ENCODE measurements at places on chromosomes 4 and X.

DNA sequence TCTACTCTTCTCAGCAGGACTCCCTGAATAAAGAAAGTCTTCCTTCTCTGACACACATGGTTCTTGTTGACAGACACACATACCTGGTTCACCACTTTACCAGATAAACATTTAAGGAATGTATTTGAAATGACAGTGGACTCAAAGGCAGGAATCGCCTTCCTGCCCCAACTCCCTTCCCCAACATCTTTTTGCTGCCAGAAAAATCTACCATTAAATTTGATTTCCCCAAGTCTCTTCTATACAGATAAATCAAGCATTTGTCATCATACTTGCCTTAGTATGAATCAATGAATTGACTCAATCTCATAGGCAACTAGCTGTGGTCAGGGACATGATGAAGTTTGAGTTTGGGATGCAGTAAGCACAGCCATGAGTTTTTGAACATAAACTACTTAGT is 23.3 kb upstream of the ANXA5 start:
- no peak for DNase-seq

- DNase-seq: peak; percentile 80
Observed at GRCh38 chr4:41185614-41186592, 28.4 kb downstream of the APBB2 start.

DNA sequence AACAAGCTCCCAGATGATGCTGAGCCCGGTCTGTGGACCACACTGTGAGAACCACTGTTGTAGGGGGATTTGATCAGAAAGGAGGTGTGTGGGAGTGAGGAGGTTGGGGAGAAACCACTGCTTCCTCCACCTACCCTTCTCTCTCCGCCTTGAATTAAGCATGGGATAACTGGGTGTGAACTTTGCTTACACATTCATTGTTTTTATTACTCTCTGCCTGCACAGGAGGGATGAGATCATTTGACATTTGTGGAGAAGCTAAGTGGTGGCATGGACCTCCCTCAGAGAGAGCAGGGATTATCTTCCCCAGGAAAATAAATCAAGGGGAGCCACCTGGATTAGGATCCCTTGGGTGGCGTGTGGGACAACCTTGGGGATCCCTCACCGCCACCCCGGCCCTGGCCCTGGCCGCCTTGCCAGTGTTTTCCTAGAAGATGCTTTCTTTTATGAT is 212.1 kb upstream of the ATP6AP2 start:
- no peak for DNase-seq

DNA sequence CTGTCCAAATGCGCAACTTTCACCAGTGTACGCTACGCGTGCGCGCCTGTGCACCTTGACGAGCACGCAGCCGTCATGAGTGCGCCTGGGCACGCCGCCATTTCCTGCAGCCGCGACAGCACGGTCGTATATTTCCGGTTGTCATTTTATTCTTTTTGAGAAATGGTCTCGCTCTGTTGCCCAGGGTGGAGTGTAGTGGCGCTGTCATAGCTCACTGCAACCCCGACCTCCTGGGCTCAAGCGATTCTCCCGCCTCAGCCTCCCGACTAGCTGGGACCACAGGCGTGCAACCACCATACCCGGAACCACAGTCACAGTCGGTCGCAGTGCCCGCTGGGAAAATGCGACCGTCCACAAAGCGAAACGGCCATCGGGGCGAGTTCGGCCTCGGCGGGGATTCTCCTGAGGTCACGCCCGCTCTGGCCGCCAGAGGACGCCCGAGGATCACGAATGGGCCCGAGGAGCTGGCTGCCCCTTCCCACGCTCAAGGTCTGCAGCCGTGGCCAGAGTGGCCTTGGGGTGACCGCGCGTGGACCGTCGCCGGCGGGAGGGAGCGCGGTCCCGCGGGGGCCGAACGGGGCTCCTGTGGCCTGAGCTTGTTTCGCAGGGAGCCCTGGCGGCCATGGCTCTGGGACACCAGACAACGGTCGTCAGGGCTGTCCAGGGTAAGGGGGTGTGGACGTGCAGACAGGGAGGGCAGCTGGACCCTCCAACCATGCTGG is 23.7 kb upstream of the PNMA3 start:
- peak; percentile 14 for DNase-seq

DNA sequence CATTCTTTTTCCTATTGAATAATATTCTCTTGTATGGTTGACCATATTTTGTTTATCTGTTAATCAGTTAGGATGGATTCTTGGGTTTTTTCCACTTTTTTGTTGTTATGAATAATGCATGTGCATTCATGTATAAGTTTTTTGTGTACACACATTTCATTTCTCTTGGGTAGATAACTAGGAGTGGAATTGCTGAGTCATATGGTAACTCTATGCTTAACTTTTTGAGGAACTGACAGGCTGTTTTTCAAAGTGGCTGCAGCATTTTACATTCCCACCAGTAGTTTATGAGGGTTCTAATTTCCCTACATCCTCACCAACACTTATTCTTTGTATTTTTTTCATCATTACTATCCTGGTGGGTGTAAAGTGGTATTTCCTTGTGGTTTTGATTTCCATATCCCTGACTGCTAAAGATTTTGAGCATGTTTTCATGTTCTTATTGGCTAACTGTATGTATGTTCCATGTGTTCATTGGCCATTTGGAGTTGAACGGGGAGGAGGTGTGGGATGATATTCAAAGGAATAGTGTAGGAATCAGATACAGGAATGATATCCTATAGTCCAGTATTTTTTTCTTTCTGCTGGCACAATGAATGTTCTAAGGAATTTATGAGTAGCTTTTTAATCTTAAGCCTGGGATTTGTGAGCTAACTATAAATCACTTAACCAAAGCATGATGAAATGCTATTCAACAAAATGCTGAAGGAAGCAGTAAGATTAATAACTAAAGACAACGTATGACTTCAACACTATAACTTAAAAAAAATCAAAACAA is 114.3 kb downstream of the AMELX start:
- DNase-seq: no peak

DNA sequence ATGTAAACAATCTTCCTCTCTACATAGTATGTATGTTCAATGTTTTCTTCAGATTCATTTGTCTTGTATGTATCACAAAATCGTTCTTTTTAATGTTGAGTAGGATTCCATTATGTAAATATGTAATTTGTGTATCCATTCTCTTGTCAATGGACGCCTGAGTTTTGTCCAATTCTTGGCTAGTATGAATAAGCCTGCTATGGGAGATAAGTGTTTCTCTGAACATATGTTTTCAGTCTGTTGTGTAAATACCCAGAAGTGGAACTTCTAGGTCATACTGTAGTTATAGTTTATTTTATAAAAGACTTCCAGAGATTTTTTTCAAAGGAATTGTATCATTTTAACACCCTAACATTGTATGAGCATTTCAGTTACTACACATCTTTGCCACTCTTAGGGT is 2.8 kb downstream of the SMIM31 start:
- no peak for DNase-seq

GRCh38 chrX:14411326-14411725 is 118.0 kb upstream of the GLRA2 start:
- peak; percentile 8 for DNase-seq

- DNase-seq: no peak
Observed at GRCh38 chr4:69497886-69498395, 2.2 kb upstream of the UGT2B4 start.

GRCh38 chrX:129840344-129840743 is 3.3 kb downstream of the ZDHHC9 start:
- DNase-seq: no peak

GRCh38 chrX:121546317-121546716 is 498.9 kb downstream of the GLUD2 start:
- no peak for DNase-seq

GRCh38 chr4:145320294-145320693 is 139.9 kb upstream of the OTUD4 start:
- no peak for DNase-seq

GRCh38 chr4:83231620-83232076 is 53.0 kb downstream of the COQ2 start:
- DNase-seq: peak; percentile 67

DNA sequence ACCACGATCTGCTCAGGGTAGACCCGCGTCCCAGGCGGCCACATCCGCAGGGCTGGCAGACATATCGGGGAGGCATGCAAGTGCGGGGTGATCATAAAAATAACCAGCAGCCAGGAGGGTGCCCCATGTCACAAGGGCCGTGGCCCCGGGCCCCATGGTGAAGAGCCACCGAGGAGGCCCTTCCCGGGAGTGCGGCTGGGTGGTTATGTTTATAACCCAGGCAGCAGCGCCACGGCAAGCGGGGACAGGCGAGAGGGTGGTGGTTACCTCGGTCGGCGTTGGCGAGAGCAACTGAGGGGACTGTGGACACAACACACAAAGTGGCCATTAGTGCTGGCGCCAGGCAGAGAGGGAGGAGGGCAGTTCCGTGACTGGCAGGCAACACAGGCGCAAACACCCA is 92.7 kb upstream of the AFAP1 start:
- DNase-seq: no peak

GRCh38 chr4:168923526-168924194 is 86.4 kb downstream of the CBR4 start:
- DNase-seq: peak; percentile 76

DNA sequence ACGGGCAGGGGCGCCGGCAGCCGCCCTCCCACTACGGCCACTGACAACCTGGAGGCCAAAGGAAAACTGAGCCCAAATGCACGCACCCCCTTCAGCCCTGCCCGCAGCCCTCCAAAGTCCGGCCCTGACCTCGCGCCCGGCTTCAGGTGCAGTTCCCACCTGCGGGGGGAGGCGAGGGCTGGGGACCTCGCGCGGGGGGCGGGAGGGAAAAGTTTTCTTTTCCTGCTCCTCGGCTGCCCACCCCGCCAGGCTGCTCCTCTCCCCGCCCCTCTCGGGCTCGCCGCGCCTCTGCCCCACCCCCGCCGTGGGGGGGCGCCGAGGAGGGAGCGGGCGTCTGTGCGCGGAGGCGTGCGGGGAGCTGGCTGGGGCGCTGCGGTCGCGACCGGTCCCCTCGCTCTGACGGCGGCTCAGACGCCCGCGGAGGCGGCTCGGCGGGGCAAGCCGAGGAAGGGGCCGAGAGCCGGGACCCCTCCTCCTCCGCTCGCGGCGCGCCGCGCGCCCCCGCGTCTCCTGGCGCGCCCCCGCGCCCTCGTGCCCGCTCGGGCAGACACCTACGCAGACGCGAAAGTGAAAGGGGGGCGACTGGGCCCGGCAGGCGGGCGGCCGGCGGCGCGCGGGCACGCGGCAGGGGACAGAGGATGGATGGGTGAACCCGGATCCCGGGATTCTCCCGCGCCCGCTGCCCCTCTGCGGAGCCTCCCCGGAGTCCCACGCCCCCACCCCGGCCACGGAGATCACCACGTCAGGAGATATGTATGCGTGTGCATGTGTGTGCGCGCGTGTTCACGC is 3.1 kb upstream of the NR3C2 start:
- no peak for DNase-seq

GRCh38 chr4:68630371-68630770 is 40.1 kb downstream of the UGT2B15 start:
- no peak for DNase-seq

GRCh38 chr4:154911097-154911496 is 130.0 kb downstream of the RBM46 start:
- peak; percentile 41 for DNase-seq

GRCh38 chrX:139877710-139878414 is 55.0 kb downstream of the ATP11C start:
- DNase-seq: no peak

GRCh38 chr4:159542296-159542695 is 439.4 kb downstream of the RAPGEF2 start:
- DNase-seq: no peak

GRCh38 chrX:15496824-15497223 is 3.7 kb upstream of the PIR start:
- DNase-seq: no peak

GRCh38 chr4:11467931-11468330 is 39.2 kb upstream of the HS3ST1 start:
- no peak for DNase-seq

DNA sequence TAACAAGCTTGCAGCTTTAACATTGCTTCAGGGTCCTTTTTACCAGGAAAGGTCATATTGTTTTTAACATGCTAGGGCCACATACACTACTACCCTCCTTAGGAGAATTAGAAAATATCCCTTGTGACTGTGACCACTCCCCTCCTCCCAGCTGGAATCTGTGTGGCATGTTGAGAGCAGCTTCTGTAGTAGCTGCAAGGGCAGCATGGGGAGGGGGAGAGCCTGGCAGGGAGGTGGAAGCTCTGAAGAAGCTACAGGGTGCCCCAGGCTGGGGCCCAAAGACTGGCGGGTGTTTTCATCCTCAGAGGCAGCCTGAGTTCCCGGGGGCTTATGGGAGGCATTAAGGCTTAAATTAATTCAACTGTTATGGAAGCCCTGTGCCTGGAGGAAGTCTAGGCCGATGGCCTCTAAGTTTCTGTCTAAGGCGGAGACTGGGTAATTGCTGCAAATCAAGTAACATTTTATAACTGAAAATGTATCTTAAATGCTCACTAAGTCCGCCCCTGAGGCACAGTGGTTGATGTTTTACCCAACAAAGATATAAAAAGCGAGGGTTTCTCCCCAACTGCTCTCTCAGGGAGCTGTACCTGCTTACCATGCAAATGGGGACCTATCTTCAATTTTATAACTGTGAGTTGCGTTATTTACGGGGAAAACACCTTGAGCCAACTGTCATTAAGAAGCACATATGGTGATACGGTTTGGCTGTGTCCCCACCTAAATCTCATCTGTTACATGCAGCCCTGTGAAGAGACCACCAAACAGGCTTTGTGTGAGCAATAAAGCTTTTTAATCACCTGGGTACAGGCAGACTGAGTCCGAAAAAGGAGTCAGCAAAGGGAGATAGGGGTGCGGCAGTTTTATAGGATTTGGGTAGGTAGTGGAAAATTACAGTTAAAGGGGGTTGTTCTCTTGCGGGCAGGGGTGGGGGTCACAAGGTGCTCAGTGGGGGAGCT is 37.4 kb upstream of the STS start:
- DNase-seq: no peak

- no peak for DNase-seq
Observed at GRCh38 chr4:7924570-7924969, 15.1 kb downstream of the AFAP1 start.

GRCh38 chrX:9948406-9948805 is 18.8 kb upstream of the CLDN34 start:
- no peak for DNase-seq

DNA sequence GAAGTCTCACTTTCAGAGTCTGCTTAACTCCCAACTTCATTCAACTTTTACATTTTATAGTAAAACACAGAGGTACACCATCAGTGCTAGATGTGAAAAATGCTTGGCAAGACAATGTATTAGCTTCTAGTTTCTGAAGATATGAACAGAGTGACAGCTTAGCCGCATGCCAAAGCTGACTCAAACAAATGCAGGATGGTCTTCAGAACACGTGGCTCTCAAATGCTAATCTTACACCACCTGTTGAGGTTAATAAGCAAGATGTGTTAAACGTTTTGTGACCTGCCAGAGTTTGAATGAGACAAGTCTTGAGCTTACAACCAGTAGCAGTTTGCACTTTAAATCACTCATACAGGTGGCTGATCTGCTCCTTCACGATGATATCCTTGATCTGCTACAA is 18.9 kb upstream of the GPM6B start:
- DNase-seq: no peak

GRCh38 chr4:7649741-7650531 is 215.2 kb upstream of the PSAPL1 start:
- DNase-seq: no peak
